ENCODE measurements at places on chromosomes 1 and 21.

DNA sequence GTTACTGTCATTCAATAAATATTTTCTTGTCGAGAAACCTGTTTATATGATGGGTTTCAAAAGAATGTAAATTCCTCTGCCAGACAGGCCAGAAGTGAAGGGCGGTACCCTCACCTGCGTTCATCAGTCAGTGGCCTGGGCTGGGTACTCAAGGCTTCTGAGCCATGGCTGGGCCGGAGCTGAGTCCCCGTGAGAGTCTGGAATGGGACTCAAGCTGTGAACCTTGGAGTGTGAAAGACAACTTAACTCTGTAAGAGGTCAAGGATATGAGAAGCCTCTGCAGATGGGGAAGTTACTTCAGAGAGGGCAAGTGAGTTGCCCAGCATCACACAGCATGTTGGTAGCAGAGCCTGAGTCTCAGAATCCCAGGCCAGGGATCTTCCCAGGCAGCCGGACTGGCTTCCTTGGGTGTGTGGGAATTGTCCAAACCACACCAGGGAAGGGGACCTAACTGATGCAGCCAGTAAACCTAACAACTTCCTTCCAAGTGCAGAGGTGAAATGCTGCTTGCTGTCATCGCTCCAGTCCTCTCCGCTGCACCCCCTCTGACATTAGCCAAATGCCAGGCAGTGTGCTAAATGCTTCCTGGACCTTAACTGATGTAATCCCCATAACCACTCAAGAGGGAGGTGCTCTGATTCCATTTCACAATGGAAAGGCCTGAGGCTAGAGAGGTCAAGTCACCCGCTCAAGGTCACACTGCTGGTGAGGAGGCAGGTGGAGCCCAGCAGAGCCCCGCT, 4.8 kb downstream of the DISP3 start:
- no peak for DNase-seq

GRCh38 chr1:48026275-48026674, 29.1 kb upstream of the TRABD2B start:
- DNase-seq: no peak

GRCh38 chr1:86195281-86195680, 38.7 kb upstream of the COL24A1 start:
- DNase-seq: no peak

DNA sequence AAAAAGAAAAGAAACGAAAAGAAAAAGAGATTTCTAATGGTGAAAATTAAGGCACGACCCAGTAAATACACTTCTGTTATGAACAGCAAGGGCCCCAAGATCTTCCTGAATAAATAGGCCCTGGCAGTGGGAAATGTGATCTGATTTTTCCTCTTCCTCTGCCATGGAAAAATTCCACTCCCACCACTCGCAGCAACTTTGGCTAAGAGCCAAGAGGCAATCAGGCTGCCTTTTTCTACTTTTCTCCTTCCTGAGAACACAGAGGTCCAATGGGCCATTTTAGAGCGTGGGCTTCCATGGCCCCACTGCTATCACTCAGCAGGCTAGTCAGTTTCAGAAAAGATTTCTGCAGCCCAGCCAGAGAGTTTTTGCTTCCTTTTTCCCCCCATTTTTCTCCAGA, 33.7 kb upstream of the AK4 start:
- DNase-seq: peak; percentile 64

DNA sequence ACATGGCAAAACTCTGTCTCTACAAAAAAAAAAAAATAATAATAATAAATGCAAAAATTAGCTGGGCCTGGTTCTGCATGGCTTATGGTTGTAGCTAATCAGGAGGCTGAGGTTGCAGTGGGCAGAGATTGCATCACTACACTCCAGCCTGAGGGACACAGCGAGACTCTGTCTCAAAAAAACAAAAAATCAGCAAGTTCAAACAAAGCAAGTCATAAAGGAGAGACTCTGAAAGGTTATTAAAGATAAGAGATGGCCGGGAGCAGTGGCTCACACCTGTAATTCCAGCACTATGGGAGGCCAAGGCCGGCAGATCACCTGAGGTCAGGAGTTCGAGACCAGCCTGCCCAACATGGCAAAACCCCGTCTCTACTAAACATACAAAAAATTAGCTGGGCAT, 28.8 kb downstream of the COP1 start:
- DNase-seq: no peak

DNA sequence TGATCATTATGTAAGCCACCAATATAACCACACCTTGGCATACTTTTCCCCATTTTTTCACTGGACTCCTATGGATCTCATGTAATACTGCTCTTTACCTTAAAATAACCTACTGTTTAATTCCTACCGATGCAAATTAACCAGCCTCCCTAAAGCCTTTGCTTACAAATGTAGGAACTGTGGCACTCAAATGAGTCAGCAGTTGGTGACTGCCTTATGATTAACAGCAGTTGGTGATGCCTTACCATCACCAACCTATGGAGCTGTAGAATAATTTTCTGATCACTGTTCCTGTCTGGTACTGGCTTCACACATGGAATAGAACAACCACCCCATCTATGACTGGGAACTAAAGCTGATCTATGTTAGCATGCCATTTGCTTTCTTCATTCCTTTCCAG, 7.8 kb upstream of the NUDT17 start:
- no peak for DNase-seq

DNA sequence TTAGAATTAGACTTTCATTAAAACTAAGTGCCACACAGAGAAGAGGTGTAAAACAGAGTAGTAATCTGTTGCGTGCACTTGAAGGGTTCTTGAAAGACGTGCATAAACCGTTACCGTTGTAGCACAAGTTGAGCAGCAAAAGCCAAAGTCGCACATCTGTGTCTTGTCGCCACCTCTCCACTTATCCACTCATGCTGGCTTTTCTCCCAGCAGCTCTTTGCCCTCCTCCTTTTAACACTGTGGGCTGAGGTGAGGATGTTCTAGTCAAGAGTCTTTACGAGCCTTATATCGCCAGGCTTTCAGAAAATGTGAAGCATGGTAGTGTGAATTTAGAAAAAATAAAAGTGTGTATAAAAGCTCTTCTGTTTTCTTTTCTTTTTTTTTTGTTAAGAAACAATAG, 48.0 kb downstream of the NR5A2 start:
- peak; percentile 4 for DNase-seq

GRCh38 chr1:117652421-117652820, 46.6 kb downstream of the TENT5C start:
- DNase-seq: no peak

DNA sequence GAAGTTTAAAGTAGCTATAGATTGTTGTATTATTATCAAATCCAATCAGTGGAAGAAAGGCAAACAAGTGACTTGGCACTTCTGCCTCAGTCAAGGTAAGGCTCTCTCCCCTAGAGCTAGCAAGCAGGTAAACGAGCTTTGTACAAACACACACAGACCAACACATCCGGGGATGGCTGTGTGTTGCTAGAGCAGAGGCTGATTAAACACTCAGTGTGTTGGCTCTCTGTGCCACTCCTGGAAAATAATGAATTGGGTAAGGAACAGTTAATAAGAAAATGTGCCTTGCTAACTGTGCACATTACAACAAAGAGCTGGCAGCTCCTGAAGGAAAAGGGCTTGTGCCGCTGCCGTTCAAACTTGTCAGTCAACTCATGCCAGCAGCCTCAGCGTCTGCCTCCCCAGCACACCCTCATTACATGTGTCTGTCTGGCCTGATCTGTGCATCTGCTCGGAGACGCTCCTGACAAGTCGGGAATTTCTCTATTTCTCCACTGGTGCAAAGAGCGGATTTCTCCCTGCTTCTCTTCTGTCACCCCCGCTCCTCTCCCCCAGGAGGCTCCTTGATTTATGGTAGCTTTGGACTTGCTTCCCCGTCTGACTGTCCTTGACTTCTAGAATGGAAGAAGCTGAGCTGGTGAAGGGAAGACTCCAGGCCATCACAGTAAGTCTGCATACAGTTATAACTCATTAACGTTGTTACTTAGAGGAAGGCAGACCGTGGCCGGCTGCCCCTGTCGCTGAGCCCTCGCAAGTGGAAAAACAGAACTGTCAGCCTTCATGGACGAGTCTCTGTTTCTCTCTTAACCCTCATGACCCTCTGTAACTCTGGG, at the start of gene PALMD:
TSS of gene PALMD (plus strand) at position 415 of the 833 bp plus-strand sequence. CDS start at position 620, 205 bp downstream.
- peak; percentile 54 for DNase-seq

- DNase-seq: no peak
These were observed 43.0 kb downstream of the KDM1A start for GRCh38 chr1:23062271-23062670.

- no peak for DNase-seq
These were observed 34.8 kb downstream of the RGS21 start for GRCh38 chr1:192351550-192351949.

- no peak for DNase-seq
These were observed 6.1 kb downstream of the SORT1 start for GRCh38 chr1:109391626-109392025.

DNA sequence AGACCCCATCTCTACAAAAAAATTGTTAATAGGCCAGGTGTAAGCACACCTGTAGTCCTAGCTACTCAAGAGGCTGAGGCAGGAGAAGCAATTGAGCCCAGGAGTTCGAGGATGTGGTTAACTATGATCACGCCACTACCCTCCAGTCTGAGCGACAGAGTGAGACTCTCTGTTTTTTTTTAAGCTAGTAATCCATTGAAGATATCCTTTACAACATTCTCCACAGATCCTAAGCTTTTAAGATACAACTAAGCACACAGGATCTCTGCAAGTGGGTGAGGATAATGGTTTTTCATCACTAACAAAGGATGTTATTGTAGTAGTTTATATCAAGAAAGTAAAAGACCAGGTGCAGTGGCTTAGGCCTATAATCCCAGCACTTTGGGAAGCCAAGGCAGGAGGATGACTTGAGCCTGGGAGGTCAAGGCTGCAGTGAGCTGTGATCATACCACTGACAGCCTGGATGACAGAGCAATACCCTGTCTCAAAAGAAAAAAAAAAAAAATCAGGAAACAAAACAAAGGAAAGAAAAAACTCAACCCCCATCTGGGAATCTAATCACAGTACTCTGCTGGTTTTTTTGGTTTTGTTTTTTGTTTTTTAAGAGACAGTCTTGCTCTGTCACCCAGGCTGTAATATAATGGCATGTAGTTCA, 166.1 kb downstream of the RERE start:
- DNase-seq: no peak

GRCh38 chr1:70038025-70038424, 167.4 kb downstream of the LRRC40 start:
- DNase-seq: peak; percentile 55

- no peak for DNase-seq
These were observed 200.4 kb downstream of the FOXD2 start for GRCh38 chr1:47638240-47638639.

GRCh38 chr1:221806984-221807383, 65.1 kb upstream of the DUSP10 start:
- no peak for DNase-seq

DNA sequence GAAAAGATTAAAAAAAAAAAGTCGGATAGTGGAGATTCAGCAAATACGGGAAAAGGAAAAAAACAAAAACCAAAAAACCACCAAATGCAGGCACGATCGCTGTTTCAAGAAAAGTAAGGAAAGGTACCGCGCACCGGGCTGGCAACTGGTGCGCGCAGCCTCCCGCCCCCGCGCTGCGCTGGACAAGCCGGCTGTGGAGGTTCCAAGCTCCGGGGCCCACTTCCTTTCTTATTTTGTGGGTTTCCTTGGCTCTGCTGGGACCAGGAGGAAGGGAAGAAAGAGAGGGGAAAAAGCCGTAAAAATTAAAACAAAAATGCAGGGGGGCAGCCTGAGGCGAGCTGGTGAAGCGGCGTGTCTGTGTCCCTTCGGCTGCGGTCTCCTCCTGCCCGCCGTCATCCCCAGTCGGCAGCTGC, 233 bp downstream of the ADAMTS5 start:
- no peak for DNase-seq

DNA sequence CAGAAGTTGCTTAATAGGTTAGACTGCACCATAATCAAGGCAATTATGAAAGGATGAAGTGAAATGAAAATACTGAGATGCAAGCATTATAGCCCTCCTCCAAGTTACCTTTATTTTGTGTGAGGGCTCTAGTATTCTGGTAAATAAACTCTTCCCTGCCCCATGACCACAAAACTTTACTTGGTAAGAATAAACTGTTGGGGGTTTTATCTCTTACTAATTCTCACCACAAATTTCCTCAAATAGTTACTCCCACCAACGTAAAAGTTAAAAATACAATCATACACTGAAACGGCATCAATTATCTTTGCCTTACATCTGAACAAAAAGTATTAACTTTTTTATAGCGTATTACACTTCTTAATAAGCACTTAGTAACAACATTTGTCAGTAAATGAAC, 29.5 kb downstream of the C21orf91 start:
- DNase-seq: no peak

- peak; percentile 91 for DNase-seq
These were observed 470 bp downstream of the RPRD2 start for GRCh38 chr1:150364231-150365003.

DNA sequence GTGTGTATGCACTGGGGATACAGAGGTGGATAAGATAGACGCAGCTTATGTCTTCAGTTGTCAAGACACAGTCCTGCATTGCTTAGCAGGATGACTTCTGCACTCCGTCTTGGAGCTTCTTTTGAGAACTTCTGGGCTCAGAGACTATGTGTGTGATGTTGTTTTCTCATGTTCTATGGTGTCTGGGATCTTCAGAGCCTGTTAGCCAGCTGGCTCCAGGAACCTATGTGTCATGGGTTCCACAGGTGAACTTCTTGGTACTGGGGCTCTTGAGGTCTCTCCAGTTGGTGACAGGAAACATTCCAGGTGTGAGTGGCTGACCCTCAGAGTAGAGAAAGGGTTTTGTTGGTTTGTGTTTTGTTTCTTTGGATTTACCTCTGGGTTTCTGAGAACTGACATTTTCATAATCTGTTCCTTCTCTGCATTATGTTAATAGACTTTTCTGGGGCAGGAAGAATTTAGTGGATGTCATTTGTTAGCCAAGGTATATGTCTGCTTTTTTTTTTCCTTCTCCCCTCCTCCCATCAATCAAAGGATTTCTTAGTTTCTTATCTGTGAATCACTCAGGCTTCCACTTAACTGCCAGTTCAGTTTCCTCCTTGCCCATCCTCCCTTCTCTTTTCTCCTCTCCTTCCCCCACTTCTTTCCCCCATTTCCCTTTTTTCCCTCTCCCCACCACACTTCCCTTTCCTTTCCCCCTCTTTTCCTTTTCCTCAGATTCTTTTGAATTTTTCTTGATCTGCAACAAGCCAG, 18.1 kb downstream of the FGGY start:
- no peak for DNase-seq

- DNase-seq: no peak
These were observed 917 bp downstream of the RAP1A start for GRCh38 chr1:111620441-111620971.

DNA sequence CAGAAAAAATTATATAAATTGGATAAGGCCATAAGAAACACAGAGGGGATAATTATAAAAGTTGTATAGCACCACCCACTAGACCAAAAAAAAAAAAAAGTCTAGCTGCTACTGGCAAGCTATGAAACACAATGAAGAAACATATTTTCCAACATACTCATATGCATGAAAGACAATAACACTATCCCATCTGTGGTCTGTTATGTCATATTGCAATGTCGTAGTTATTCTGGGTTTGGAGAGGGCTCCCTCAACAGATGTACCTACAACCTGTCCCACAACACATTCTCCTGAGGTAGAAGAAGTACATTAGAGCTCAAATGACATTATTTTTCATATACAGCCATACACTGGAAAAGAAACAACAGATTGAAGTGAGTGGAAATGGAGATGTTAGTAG, 517.6 kb upstream of the ADGRL4 start:
- DNase-seq: no peak

Data from astrocyte of the hippocampus (primary cell).